Pons (tissue), 1 donor: ENCODE measurements at places on chromosomes 16 and 17.

- no peak for DNase-seq
Observed at GRCh38 chr16:54411544-54411943, 125.0 kb upstream of the IRX3 start.

DNA sequence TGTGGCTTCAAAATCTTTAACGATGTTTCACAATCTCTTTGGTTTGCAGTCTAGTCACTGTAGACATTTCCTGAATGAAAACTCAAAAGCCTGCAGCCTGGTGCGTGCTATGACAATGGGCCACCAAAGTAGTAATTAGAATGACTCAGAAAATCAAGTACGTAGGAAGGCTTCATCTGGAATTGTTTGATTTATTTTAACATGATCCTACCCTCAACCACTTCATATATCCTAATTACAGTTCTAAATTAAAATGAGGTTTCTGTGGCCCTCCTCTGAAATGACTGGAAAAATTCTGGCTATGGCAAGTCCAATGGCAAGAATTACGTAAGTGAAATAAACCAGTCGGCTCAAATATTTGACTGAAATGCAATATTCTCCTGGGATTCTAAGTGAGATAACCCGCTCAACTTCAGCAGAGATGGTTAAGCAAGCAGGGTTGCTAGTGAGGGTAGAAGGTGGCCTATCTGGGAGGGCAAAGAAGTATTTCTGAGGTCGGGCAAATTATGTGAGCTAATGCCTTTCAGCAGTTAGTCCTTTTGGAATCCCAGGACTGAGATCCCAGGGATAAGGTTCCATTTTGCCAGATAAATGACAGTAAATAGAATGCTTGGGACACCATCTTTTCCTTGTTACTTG, 145.6 kb upstream of the MYOCD start:
- DNase-seq = no peak

DNA sequence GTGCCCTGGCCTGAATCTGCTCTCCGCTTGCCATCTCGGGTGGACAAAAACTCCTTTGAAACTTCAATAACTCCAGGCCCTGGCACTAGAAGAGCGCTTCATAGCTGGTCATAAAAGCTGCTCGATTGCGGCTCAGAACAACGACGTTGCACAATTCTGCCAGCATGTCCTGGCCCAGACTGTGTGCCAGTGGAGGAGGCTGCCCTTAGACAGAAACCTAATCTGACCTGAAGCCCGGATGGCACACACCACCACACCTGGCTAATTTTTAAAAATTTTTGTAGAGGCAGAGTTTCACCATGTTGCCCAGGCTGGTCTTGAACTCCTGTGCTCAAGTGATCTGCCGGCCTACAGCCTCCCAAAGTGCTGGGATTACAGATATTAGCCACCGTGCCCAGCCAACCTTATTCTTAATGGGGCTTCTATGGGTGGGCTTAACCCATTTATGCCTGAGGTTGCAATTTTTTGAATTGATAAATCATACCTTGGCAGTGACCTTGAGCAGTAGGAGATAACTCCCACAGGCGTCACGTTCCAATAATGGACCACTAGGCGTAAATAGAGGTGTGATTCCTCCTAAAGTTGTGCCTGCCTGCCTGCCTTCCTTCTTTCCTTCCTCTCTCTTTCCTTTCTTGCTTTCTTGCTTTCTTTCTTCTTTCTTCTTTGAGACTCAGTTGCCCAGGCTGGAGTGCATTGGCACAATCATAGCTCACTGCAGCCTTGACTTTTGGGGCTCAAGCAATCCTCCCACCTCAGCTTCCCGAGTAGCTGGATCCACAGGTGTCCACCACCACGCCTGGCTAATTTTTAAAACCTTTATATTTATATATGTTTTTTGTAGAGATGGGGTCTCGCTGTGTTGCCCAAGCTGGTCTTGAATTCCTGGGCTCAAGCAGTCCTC, 1.1 kb upstream of the PPL start:
- DNase-seq = peak; percentile 3

GRCh38 chr17:35088356-35088880, 24.9 kb upstream of the RFFL start:
- peak; percentile 77 for DNase-seq

DNA sequence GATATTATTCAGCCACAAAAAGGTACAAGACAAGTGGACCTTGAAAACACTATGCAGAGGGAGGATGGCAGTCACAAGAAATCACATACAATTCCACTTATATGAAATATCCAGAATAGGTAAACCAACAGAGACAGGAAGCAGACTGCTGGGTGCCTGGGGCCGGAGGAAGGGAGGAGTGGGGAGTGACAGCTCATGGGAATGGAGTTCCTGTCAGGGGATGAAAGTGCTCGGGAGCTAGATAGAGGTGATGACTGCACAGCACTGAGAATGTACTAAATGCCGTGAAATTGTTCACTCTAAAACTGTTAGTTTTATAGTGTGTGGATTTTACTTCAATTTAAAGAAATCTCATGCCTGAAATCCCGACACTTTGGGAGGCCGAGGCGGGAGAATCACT, 74.2 kb upstream of the MED9 start:
- no peak for DNase-seq

- DNase-seq = no peak
Observed at GRCh38 chr16:20937736-20938135, 37.2 kb downstream of the LYRM1 start.

DNA sequence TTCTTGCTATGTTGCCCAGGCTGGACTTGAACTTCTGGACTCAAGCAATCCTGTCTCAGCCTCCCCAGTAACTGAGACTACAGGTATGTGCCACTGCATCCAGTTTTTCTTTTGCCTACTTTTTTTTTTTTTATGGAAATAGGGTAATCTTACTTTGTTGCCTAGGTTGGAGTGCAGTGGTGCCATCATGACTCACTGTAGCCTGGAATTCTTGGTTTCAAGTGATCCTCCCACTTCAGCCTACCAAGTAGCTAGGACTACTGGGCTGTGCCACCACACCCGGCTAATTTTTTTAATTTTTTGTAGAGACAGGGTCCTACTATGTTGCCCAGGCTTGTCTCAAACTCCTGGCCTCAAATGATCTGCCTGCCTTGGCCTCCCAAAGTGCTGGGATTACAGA, 10.0 kb downstream of the LRRC36 start:
- no peak for DNase-seq

GRCh38 chr17:80656590-80656989, 112.0 kb downstream of the RPTOR start:
- peak; percentile 42 for DNase-seq

DNA sequence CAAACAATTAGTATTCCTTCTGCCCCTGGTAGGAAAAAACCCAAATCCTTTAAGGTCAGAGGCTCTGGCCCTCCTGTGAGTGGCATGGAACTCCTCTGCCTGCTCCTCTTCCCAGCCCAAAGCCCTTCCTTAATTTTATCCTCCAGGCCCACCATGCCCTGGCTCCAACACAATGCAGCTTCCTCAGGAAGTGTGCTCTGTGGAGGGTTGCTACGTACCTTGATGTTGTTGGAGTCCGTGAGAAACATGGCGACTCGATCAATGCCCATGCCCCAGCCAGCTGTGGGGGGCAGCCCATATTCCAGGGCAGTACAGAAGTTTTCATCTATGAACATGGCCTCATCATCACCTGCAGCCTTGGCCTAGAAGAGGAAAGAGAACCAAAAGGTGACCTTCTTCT, 5.3 kb upstream of the ADAT1 start:
- DNase-seq = no peak

DNA sequence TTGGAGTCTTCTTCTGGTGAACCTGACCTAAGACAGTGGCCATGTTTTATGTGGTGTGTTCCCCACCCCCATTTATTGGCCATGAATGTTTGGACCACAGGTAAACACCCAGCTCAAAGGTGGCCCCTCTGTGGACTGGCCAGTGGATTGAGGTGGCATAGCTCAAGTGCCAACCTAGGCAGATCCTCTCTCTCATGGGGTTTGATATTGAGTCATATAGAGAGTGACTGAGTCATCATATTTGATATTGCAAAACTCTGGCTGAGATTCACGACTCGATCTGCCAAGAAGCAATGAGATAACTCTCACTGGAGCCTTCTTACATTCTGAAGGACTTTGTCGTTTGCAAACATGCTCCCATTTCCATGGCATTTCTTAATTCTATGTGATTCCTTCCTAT, 10.5 kb upstream of the TEKT3 start:
- no peak for DNase-seq

DNA sequence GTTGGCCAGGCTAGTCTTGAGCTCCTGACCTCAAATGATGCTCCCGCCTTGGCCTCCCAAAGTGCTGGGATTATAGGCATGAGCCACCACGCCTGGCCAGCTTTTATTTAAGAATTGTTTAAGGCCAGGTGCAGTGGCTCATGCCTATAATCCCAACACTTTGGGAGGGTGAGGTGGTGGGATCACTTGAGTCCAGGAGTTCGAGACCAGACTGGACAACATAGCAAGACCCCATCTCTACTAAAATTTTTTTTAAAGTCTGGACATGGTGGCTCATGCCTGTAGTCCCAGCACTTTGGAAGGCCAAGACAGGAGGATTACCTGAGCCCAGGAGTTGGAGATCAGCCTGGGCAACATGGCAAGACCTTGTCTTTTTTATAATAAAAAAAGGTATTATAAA, 5.2 kb downstream of the PLXDC1 start:
- DNase-seq = no peak

GRCh38 chr17:75881678-75882454, 3.5 kb upstream of the TRIM47 start:
- DNase-seq = no peak

DNA sequence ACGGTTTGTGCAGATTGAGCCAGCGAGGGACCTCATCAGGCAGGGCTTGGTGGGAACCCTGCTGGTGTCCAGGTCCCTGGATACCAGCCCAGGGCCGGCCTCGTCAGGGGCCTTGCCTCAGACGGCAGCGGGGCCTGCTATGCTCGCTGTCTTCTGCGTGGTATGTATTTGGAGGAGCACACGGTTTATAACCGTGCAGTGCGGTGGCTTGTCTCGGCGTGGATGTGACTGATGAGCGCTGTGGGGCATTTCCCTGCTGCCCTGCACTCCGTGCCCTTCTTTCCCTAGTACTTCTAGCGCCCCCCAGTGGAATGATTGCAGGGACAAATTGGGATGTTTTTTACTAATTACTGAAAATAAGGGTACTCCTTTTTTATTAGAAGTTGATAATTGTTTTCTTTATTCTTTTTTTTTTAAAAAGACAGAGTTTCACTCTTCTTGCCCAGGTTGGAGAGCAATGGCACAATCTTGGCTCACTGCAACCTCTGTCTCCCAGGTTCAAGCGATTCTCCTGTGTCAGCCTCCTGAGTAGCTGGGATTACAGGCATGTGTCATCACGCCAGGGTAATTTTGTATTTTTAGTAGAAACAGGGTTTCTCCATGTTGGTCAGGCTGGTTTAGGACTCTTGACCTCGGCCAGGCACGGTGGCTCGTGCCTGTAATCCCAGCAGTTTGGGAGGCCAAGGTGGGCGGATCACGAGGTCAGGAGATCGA, 15.3 kb downstream of the TBCD start:
- DNase-seq = peak; percentile 81

DNA sequence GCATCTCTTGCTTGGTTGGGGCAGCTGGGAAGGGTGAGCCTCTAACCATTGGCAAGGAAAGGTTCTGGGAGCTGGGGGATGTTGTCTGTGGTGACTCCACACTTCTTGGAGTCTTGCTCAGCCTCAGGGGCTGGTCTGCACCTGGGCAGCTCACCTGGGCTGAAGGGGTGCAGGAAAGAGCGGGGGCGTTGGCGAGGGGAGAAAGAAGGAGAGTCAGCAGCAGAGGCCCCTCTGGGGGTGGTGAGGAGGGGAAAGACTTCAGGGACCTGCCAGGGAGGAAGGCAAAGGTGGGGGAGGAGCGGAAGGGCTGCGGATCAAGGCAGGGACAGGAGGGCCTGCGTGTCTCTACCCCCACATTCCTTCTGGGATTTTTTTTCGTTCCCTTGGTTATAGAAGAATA, 47.7 kb downstream of the CCDC42 start:
- no peak for DNase-seq

- DNase-seq = no peak
Observed at GRCh38 chr16:55399911-55400310, 75.9 kb downstream of the IRX6 start.

GRCh38 chr16:65618333-65618732, 496.5 kb upstream of the CDH11 start:
- no peak for DNase-seq

DNA sequence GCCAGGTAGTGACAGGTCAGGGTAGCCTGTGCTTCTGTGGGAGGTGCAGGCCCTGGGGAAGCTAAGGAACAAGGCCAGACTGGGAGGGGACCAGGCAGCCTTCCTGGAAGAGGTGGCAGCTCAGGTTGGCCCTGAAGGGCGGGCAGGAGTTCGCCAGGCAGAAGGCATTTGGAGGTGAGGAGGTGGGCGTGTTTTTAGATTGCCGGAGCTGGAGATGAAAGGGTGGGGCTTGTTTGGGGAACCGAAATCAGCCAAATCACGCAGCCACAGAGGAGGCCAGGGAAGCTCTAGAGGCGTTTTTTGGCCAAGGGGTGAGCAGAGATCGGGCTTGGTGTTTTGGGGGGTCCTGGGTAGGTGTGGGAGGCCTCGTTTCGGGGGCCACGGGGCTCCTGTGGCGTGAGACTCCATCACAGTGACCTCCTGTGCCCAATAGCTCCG, 7.6 kb downstream of the ADCY7 start:
- peak; percentile 45 for DNase-seq

DNA sequence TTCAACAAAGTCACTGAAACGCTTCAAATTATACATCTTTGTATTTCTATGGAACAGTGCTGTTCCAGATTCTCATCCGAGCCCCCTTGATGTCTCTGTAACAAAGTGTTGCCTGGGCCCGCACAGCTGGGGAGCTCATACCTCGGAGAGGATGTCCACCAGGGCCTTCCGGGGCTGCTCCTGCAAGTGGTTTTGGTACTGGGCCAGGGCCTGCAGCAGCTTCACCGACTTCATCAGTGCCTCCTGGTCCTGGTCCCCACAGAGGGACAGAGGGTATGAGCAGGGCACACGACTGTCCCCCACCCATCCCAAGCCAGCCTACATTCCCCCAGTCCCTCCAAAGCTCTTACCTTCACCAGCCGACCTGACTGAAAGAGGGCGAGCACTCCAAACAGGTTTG, 1.5 kb downstream of the MYBBP1A start:
- no peak for DNase-seq

DNA sequence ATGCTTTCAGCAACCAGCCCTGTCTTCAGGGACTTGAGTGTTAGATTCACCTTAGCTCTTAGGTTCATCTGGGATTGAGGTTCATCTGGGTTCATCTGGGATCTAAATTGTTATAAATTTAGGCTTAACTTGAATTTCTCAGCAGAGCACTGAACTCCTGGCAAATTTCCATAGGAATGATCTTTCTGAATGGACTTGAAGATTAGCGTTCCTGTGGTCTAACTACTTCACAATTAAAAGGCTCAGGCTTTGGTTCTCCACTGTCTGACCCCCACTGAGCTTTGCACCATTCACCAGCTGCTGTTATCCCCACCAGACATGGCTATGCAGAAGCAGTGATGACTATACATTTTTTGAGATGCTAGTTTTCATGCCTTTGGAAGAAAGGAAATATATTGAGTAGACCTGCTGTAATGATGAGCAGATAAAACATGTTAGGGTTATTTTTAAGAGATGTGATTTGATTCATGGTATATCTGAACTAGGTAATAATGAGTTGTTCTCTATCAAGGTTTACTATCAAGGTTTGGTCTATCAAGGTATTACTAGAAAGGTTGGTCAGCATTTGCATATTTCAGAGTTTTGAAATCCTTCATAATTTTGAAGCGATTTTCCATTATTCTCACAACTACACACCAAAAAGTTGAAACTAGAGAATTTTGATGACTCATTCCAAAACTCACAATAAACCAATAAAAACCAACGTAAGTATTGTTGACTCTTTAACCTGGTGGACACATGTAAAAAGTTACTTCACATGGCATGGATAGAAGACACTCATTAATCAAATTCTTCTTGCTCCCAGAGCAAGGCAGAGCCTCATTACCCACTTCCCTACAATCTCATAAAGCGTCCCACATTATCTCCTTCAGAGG, 71.7 kb downstream of the SNX11 start:
- DNase-seq = no peak

- DNase-seq = no peak
Observed at GRCh38 chr17:67520916-67521774, 144.1 kb downstream of the PITPNC1 start.
